ENCODE measurements at places on chromosomes 3 and 15.

DNA sequence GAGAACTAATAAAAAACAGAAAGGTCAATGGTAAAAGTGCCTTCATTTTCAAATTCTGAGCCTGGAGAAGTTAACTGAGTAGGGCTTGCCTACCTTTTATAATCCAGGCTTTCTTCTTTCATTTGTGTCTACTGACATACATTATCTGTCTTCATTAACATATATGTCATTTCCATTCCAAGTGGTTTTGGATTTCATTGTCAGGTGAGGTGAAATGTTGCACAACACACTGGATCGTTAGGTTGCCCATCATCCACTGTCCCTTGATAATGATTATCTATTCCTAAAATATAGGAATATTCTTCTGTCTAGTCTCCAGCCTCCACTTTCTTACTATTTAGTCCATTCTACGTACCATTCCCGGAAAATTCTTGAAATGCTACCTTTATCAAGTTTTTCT is 55.0 kb upstream of the CP start:
- no peak for DNase-seq

DNA sequence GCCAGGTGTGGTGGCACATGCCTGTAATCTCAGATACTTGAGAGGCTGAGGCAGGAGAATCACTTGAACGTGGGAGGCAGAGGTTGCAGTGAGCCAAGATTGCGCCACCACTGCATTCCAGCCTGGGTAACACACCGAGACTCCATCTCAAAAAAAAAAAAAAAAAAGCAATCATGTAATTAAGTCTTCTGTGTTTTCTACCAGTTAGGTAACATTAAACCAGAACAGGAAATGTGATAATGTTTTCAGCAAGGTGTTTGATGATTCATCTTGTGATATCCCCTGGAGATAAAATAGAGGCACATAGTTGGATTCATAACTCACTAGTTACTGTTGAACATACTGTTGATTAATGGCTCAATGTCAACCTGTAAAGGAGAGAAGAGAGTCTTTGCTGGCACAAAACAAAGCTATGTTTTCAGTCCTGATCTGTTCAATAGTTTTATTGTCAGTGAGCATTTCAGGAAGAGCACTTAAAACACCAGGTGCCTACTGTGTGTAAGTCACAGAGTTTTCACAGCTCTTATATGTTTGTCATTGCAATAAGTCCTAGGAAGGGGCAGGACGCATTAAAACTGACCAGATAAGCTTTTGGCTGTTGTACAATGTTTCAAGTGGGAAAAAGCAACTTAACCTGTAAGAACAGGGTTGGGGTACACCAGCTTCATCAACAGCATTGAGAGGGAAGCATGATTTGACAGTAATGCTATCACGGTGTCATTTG is 19.5 kb downstream of the DNAJB11 start:
- no peak for DNase-seq

- DNase-seq, result no peak
Measured at GRCh38 chr3:48013288-48013980, 2.8 kb downstream of the MAP4 start.

DNA sequence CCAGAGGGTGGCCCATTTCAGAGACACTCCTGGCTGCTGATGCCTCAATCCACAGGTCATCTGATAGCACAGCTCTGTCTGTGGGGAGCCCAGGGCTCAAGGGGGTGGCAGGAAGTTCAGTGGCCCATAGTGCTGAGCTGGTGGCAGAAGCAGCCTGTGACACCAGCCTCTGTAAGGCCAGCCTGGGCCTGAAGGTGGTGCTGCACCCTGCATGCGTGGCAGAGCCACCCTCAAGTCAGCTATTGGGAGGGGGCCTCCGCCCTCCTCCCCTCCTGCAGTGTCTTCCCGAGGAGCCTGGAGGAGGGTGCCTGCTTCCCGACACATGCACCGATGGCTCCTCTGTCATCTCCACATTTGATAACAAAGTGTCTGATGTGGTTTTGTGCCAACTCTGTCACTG is 3.0 kb downstream of the PLA1A start:
- DNase-seq, result no peak

GRCh38 chr3:46269556-46269955 is 27.3 kb downstream of the CCR3 start:
- DNase-seq, result no peak

GRCh38 chr3:21672303-21672702 is 78.7 kb downstream of the ZNF385D start:
- no peak for DNase-seq

- no peak for DNase-seq
Measured at GRCh38 chr3:134007819-134008218, 21.9 kb downstream of the SLCO2A1 start.

DNA sequence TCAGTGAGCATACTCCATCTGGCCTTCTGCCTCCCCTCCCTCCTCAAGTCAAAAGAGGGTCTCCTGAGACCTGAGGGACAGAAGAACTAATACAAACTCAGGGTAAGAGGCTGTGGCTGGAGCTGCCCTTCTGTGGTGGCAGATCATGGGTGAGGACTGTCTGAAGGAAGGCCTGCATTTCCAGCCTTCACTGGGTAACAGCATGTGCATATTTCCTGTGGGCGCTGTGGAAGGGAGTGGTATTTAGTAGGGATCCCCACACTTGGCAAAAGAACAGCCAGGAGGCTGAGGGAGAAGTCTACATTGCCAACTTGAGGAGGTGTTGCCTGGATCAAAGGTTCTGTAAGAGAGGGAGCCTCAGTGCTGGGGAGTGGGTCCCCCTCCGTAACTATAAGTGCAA is 10.1 kb upstream of the ESYT3 start:
- no peak for DNase-seq

GRCh38 chr3:152241142-152242017 is 27.3 kb upstream of the MBNL1 start:
- DNase-seq, result peak; percentile 86

GRCh38 chr15:64530918-64531317 is 70.5 kb downstream of the ZNF609 start:
- DNase-seq, result no peak

GRCh38 chr3:141255846-141256261 is 24.2 kb downstream of the PXYLP1 start:
- DNase-seq, result no peak

- no peak for DNase-seq
Measured at GRCh38 chr15:59993041-59993750, 10.9 kb upstream of the FOXB1 start.

GRCh38 chr3:128323206-128324081 is 143.2 kb downstream of the DNAJB8 start:
- DNase-seq, result no peak

DNA sequence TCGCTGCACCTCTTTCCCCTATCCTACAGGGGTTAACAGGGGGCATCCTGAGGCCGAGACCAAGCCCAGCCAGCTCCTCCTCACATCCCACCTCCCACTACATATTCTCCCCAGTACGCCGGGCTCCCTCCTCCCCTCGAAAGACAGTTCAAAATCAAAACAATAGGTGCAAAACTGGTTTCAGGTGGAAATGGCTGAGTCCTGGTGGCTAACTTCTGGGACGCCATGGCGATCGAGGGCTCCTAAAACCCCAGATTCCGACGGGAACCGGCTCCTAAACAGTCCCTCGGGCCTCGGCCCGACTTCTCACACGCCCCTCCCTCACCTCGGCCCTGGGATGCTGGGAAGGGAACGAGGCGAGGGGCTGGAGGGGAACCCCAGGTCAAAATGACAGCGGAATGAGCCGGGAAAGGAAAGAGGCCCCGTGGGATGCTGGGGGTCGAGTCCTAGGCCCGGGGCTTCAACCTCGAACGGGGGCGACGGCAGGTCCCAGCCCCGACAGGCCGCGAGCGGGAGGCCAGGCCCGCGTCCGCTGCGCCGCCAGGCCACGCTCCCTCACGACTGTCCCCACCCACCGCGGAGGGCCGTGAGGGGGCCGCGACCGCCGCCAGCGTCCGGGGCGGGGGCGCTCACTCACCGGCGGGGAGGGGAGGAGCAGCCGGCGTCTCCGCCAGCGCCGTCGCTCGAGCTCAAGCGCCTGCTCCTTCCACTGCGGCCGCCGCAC is 492 bp downstream of the TMCC1 start:
- DNase-seq, result peak; percentile 20

- no peak for DNase-seq
Measured at GRCh38 chr15:80977627-80978036, 12.0 kb downstream of the MESD start.

- DNase-seq, result no peak
Measured at GRCh38 chr15:58434334-58434875, 2.6 kb downstream of the LIPC start.

Measured in GF-D8 (cell line).